Mucosa of descending colon (tissue), 3 donors: ENCODE measurements at places on chromosomes 1 and 21.
A peak's percentile ranks its signal among the peaks of the same experiment; 100 is the strongest.

DNA sequence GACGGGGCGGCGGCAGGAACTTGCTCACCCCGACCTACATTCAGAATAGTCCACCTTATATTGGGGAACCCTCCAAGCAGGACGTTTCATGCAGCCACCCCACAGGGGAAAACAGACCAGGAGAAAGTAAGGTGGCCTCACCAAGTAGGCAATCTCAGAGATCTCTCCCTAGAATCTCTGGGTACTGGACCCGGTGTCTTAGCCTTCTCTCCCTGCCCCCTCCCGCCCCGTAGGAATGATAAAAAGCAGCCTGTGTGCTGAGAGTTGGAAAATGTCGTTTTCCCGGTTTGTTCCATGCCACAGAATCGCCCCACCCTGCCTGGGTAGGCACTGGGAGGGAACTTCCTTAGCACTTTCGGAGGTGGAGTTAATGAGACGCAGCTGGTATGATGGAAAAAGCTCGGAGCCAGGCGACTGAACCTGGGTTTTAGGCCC, 789 bp upstream of the PTPN14 start:
- DNase-seq = peak; percentile 68

DNA sequence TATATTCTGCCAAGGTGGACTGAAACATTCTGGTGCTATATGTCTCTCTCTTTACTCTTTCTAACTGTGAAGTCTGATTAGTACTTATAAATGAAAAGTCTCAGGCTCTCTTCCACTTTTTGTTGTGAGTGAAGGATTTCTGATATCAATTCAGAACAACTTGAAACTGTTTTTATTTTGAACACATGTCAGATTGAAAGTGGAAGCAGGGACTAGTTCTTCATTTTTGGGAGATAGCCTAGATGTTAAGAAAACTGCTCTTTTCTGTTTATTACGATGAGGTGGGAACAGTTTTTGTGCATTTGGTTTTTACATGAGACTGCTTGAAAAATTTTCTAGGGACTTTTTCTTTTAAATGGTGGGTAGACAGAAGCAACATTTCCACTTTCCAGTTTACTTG, 14.5 kb upstream of the GBP3 start:
- no peak for DNase-seq

DNA sequence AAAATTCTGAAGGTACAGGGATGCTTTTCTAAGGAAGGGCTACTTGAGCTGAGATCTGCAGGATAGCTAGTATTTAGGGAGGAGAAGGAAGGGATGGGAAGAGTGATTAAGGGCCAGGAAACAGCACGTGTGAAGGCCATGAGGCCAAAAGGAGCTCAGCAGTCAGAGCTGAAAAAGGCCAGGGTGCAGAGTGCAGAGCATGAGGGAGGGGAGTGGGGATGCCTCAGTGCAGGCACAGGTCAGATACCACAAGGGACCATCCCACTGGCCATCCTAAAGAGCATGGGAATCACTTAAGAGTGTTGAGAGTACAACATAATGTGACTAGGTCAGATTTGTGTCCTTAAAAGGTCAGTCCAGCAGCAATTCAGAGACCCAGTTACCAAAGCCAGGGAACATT, 16.0 kb downstream of the LRRN2 start:
- DNase-seq = no peak

- DNase-seq = peak; percentile 27
Observed at GRCh38 chr1:204465546-204466415, 28.8 kb downstream of the PIK3C2B start.

DNA sequence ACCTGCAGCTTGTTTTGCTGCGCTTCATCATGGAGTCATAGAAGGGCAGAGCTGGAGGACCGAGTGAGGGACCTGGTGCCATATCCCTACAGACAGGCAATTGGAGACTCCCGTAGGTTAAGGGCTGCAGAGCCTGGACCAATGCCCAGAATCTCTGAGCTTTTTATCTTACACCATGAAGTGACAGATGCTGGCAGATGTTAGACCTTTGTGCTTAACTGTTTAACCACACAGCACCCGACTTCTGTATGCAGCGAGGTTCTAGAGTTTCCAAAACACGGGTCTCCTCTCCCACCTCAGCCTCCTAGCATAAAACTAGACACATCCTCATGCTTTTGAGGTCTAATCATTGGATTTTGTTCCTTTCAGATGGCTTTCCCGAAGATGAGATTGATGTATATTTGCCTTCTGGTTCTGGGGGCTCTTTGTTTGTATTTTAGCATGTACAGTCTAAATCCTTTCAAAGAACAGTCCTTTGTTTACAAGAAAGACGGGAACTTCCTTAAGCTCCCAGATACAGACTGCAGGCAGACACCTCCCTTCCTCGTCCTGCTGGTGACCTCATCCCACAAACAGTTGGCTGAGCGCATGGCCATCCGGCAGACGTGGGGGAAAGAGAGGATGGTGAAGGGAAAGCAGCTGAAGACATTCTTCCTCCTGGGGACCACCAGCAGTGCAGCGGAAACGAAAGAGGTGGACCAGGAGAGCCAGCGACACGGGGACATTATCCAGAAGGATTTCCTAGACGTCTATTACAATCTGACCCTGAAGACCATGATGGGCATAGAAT, 47.6 kb downstream of the B3GALT5 start:
- DNase-seq = peak; percentile 76

DNA sequence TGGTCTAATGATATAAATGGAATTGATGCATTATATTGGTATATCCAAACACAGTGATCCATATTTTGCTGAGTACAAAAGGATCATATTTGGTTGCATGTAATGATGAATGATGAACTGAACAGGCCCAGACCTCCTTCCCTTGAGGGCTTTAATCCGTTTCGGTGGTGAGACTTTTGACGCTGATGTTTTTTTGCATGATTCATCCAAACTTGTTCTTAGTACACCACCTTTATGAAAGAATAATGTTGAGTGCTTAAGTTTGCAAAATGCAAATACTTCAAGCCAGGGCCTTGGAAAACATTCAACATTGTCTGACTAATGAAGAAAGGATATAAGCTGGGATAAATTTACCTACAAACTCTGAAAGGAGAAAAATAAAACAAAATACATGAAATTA, 19.2 kb downstream of the HOOK1 start:
- DNase-seq = no peak

GRCh38 chr1:38326856-38327255, 280.3 kb upstream of the POU3F1 start:
- no peak for DNase-seq

DNA sequence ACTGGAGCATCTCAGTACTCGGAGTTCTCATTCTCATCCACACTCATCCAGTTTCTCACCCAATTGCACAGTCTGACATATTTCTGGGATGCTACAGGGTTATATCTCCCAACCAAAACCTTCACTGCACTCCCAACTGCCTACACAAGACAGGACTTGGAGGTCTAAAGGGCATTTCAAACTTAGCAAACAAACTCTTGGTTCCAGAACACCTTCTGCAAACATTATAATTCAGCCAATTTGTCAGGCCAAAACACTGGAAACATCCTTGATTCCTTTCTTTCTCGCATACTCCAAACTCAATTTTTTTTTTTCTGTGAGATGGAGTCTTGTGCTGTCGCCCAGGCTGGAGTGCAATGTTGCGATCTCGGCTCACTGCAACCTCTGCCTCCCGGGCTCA, 7.9 kb downstream of the SLAMF1 start:
- no peak for DNase-seq

DNA sequence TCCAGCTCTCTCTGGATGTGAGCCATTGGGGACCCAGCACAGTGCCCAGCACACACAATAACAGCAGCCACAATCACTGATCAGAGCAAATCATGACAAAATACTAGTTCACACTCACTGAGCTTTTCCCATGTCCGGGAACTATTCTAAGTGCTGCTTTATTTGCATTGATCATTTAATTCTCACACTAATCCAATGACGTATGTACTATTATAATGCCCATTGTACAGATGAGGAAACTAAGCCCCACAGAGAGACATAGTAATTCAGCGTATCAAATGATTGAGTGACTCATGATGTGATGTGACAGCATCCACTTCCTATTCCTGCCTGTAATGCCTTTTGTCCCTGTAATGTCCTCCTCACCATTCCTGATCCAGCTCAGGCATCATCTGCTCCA, 1.9 kb upstream of the S100A8 start:
- no peak for DNase-seq

GRCh38 chr21:44919111-44919912, 1.4 kb downstream of the ITGB2 start:
- peak; percentile 62 for DNase-seq

DNA sequence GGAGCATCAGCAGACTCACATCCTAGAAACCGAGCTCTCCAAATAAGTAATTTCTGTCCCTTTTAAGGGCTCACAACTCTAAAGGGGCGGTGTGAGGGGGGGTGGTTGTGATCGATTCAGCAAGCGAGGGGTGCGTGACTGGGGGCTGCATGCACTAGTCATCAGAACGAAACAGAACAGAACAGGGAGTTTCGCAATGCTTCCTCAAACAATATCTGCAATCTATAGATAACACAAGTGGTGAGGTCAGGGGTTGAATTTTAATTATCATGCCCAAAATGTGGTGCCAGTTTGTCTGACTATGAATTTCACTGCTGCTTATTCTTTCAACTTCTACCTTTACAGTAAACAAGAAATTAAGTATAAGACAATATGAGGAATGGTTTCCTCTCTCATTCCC, 1003.0 kb upstream of the NCAM2 start:
- no peak for DNase-seq

GRCh38 chr1:169484683-169485430, 887 bp downstream of the SLC19A2 start:
- DNase-seq = peak; percentile 62

DNA sequence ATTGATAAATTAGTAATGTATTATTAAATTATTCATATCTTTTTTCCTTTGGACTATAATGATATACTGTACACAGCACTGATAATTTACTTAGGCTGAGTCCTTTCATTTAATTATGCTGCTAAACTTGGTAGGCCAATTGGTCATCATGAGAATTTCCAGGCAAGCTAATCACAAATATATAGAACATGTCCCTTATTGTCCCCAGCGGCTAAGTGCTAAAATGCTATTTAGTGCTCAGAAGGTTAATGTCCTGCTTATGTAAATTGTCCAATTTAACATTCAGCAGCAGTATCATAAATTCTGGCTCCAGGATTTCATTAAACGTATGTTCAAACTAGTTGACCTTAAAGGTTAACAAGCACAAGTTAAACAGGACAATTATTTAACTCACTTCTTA, 30.0 kb upstream of the RRP15 start:
- no peak for DNase-seq

DNA sequence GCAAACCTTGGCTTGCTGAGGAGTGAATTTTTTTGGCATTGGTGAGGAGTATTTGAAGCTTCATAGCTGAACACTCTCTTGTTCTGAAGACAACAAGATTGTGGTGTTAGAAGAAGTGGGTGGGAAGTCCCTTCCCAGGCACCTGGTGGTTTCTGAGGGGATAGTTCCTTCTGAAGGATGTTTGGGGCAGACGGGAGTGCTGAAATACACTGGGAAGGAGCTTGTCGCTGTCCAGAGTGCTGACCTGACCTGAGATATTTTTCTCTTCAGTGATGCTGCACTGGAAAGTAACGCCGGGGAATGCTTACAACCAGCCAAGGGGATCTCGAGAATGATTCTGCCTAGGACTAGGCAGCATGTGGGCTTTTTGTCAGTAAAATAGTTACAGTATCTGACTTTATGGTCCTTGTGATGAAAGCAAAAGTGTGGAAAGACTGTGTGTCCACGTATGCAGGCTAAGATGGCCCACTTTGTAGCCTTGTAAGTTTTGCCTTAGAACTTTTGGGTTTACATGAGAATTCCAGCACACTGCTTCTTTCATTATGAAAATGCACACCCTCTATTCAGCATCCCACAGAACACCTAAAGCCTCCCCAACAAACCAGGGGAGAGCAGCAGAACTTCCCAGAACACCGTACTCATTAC, 33.1 kb upstream of the NFASC start:
- DNase-seq = no peak

- no peak for DNase-seq
Observed at GRCh38 chr1:85445906-85446305, 19.1 kb downstream of the DDAH1 start.

- peak; percentile 34 for DNase-seq
Observed at GRCh38 chr1:241423541-241424479, 66.8 kb upstream of the RGS7 start.

DNA sequence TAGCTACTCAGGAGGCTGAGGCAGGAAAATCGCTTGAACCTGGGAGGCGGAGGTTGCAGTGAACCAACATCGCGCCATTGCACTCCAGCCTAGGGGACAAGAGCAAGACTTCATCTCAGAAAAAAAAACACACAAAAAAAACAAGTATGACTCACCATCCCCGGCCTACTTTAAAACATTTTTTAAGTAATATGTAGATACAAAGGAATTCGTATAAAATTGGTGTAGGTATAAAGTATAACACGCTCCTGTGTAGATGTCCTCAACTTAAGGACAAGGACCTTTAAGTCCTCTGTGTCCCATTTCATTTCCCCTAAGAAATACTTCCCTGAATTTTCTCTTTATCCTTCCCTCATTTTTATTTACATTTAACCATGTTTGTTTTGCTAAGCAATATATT, 73.4 kb upstream of the PKN2 start:
- no peak for DNase-seq

GRCh38 chr1:30818568-30819243, 61.1 kb upstream of the LAPTM5 start:
- no peak for DNase-seq

DNA sequence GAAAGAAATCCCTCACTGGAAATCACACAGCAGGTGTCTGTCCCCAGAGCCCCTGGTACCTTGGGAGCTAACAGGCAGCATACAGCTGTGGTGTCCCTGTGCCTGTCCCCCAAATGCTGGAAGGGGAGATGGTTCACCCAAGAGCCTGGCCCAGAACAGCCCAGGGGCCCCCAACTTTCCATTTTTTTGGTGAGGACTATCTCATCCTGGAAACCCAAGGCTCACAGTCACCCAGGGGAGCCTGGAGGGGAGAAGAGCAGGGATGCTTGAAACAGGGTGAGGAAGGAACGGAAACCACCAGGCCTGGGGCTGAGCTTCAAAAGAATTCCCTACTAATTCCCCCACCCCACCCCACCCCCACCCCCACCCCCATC, 3.6 kb downstream of the SDC3 start:
- no peak for DNase-seq

DNA sequence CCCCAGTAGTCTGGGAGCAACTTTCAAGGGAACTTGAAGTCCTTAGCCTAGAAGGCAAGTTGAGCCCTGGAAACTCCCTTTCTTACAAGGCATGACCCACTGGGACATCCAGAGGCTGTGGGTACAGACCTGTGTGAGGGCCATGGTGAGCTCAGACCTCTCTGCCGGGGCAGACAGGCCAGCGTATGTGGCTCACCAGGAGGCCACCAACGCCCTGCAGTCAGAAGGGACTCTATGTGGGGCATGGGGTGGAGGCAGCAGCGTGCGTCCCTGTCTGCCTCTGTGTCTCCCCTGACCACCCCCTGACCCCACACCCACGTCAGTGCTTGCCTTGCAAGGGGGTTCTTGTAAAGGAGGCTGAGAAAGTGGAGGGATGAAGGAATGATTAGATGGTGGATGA, 10.8 kb downstream of the COQ8A start:
- DNase-seq = no peak

DNA sequence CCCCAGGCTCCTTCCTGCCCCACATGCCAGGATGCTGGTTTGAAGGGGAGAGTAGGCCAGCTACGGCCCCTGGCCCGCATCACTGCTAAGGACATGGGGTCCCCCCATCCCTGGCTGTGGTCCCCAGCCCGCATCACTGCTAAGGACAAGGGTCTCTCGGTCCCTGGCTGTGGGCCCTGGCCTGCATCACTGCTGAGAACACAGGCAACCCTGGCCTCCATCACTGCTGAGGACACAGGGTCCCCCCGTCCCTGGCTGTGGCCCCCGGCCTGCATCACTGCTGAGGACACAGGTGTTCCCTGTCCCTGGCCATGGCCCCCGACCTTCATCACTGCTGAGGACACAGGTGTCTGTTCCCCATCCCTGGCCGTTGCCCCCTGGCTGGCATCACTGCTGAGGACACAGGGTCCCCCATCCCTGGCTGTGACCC, 448 bp upstream of the OBSCN start:
- no peak for DNase-seq
